AG08395 (cell line): ENCODE measurements at places on chromosomes 7 and 10.

DNA sequence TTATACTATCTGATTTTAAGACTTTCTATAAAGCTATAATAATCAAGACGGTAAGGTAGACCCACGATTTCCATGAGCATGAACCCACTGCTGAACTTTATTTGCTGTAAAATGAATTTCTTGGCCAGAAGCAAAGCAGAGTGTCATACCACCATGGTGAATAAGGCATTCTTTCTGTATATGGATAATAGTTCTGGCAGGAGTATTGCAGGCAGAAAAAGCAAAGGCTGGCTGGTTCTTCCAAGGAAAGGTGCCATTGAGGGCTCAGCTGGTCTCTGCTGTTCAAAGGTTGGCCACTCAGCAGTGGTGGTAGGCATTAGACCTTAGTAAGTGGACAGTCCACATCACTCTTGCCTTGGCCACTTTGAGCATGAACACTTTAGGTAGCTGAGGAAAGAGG lies 104.1 kb upstream of the KCNMA1 start:
- peak; percentile 52 for DNase-seq

- DNase-seq, result no peak
Observed at GRCh38 chr10:21176934-21177480, 279.9 kb upstream of the NEBL start.

GRCh38 chr7:34104115-34104514 lies 198.8 kb downstream of the BMPER start:
- DNase-seq, result no peak

GRCh38 chr7:123995617-123996326 lies 37.1 kb downstream of the TMEM229A start:
- DNase-seq, result no peak

- peak; percentile 18 for DNase-seq
Observed at GRCh38 chr10:125824736-125825135, 1.4 kb downstream of the BCCIP start.

DNA sequence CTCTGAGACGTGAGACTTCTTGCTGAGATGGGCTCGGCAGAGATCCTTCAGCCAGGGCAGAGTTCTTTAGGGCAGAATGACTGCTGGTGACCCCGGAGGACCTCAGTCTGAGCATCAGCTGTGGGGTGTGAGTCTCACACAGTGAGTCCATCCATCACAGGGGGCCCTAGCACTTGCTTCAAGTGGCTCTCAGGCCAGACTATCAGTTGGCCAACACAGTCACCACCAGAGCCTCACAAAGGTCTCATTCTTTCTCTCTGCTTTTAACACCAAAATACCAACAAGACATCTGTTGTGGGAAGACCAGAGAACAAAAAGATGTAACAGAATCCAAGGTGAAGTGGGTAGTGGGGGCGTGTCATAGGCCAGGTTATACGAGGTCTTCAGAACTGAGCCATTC lies 345.6 kb upstream of the NRP1 start:
- DNase-seq, result no peak

DNA sequence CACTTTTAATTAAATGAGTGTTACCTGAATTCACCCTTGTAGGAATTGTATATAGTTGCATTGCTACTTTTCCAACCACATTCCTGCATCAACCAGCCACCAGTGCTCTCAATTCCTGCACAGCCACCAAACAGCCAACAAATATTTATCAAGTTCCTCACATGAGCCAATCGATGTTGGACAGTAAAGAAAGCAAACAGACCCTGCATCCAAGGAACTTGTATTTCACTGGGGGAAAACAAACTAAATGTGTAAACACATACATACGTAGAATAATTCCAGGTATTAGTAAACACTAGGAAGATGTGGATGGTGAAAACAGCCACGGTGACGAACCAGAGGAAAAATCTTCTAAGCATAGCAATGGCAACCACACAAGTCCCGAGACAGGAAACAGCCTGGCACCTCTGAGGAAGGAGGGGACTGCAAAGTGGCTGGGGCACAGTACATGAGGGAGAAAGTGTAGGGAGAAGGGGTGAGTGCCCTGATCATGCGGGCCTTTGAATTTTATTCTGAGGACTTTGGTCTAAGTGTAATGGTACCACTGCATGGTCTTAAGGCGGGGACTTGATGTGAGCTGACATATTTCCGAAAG lies 111.2 kb downstream of the XRCC2 start:
- DNase-seq, result no peak

DNA sequence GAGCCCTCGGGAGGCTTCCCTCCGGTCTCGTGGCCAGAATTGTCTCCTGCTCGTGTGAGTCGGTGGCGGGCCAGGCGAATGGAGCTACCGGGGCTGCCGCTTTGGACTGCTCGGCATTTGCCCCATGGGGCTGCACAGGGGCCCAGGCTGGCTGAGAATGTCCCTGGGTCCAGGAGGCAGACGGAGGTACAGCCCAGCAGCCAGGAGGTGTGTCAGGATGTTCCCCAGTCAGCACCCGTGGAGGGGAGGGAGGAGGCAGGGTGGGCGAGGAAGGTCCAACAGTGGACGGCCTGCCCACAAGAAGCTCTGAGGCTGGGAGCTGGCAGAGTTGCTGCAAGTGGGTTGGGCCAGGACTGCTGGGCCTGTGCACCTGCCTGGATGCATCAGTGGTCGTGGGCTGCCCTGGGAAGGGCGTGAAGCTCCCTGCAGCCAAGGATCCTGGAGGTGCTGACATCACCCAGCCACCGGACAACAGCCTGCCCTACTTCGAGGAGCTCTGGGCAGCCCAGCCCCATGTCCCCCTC lies 46.4 kb downstream of the PDGFA start:
- no peak for DNase-seq

DNA sequence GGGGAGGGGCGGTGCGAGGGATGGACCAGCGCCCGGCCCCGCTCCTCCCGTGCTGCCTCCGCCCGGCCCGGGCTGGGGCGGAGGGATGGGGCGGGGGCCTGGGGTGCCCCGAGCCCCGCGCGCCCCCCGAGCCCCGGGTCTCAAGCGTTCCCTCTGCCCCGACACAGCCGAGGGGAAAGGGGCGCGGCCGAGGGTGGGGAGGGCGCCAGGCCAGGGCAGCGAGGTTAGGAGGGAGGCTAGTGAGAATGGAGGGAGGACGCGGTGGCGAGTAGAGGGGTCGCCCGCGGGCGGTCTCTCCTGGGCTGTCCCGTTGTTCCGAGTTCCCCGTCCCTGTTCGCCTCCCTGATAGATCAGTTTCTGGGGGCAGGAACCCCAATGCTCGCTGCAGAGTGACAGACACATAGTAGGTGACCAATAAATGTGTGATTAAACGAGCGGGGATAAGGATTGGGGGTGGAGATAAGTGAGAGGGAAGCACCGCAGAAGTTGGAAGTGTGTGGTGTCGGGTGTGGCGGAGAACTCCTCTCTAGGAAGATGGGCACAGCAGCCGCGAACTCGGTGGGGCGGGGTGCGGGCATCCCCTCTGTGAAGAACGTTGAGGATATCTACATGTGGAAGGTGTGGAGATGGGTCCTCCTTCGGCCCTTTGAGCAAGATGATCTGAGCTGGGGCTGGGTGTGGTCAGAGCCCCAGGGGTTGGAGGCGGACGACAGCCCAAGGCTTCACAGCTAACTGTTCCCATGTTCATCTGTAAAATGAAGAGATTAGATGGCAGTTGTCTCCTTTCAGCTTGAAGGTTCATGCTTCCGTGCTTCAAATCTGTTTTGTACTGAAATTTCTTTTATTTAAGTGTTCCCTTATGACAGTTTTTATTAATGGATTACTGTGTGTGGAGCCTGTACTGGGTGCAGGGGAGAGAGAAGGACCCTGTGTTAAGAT lies 580 bp downstream of the ZNF775 start:
- peak; percentile 34 for DNase-seq

- DNase-seq, result no peak
Observed at GRCh38 chr10:16491933-16492332, 29.7 kb downstream of the C1QL3 start.

GRCh38 chr7:42096681-42097561 lies 140.1 kb downstream of the GLI3 start:
- no peak for DNase-seq

GRCh38 chr7:112266595-112267270 lies 60.2 kb downstream of the ZNF277 start:
- DNase-seq, result peak; percentile 31

- DNase-seq, result no peak
Observed at GRCh38 chr10:108612485-108612884, 1310.8 kb downstream of the XPNPEP1 start.

- peak; percentile 51 for DNase-seq
Observed at GRCh38 chr7:33905389-33906032, at the start of gene BMPER. BMPER (plus strand) TSS chr7:33905539; CDS start chr7:33905614, 75 bp downstream.

DNA sequence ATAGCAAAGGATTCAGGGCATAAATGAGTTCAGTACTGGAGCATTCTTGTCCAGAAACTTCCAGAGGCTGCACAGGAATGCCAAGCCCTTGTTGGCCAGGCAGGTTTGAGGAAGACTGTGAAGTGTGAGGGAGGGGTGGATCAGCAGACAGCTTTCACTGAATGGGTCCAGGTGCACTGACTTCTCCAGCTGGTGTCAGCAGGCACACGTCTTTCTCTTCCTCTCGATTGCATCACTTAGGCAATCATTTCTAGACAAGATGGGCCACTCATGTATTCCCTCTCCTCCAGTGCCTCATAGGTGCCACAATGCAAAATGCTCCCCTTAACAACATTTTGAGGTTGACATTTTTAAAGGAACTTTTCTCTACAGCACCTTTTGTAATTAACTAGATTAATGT lies 15.6 kb upstream of the PLEKHS1 start:
- DNase-seq, result peak; percentile 3

GRCh38 chr7:66517212-66517909 lies 111.3 kb upstream of the KCTD7 start:
- no peak for DNase-seq

DNA sequence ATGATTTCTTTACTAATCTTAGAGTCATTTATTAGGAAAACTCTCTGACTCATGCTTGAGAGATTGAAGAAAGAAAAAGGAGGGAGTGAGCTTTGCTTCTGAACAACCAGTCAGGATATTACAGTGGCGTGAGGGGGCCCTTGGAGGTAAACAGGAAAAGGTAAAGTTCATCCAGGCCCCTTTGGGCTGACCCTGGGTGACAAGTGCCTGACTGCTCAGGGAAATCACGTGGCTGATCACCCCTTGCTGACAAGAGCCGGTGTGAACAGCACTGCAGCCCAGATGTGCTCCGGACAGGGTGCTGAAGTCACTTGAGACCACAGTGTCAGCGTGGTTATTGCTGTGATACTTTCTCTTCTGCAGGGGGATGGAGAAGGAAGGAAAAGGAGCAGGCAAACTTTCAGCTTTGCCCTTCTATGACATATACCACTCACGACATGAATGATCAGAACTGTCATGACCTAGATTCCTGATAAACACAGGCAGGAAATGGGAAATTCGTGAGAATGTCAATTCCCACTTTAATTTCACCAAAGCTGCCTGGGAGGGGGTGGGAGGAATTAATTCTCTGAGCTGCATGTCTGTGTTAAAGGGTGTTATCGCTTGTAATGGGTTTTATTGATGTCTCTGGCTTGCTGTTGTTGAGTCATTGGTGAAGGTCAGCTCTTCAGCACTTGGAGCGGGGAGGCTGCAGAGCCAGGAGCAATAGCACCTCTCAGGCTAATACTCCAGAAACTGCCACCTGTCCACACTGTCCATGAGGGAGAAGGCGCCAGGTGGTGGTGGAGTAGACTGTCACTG lies 139.8 kb upstream of the AOAH start:
- DNase-seq, result no peak

GRCh38 chr10:103855852-103856796 lies 748 bp upstream of the SH3PXD2A start:
- DNase-seq, result no peak

DNA sequence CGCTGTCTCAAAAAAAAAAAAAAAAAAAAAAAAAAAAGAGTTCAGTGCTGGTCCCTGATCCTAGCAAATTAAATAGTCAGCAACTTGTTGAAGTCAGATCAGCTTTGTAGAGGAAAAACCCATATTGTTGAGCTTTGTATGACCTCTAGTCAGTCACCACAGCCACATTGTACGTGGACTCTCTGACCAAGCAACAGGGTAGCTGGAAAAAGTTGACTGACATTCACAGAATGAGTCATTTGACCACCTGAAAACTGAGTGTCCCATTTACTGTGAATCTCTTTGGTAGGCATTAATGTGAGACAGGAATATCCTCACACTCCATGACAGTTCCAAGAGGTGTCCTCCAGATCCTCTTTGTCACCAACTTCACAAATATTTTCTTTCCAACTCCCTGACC lies 371.1 kb downstream of the LRRTM3 start:
- DNase-seq, result no peak

DNA sequence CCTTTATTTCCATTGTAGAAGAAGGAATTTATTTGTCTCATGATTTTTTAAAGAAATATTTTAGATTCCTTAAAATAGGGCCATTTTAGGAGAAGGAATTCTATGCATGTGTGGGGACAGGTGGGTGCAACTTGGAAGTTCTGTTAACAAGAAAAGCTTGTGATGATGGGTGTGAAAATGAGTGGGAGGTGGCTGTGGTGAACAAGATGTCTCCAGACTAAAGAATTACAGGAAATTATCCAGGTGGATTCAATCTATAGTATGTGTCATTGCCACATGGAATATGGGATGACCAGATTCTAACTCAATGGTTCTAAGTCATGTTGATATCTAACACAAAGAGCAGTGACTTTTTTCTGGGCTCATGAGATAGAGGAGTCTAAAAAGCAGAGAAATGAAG lies 229.6 kb upstream of the IGFBP3 start:
- no peak for DNase-seq

DNA sequence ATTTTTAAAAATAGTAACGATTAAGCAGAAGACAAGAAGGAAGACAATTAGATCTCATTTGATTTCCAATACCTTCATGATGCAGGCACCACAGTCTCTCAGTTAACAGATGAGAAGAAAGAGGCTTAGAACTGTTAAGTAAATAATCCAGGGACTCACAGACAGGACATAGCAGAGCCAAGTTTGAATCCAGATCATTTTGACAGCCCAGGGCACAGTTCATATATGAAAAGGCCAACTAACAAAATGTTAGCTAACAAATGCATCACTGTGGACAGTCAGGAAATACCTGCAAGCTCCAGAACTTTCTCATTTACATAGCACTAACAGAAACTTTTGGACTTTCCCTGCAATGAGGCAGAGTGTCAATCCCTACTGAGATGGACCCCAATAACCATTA lies 4.2 kb upstream of the NPSR1 start:
- no peak for DNase-seq

DNA sequence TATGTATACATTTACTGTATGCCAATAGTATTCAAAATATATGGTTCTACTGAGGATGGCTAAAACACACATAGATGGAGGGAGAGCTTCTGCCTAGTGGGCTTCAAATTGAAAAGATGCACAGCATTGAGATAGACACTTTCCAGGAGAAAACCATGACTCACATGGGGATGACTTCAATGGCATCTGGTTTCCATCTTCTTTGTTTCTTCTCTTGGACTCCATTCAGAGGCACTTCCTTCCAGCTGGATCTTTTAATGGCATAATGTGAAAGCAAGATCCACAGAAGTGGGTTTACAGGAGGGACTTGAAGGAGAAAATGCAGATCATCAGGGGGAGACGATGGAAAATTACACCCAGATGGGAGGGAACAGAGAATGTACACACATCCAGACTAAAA lies 84.9 kb downstream of the ZNF365 start:
- DNase-seq, result peak; percentile 77
